ENCODE measurements at places on chromosomes 2 and 18.

- peak; percentile 42 for DNase-seq
These were observed 1.3 kb downstream of the BCL2 start for GRCh38 chr18:63317982-63318888.

DNA sequence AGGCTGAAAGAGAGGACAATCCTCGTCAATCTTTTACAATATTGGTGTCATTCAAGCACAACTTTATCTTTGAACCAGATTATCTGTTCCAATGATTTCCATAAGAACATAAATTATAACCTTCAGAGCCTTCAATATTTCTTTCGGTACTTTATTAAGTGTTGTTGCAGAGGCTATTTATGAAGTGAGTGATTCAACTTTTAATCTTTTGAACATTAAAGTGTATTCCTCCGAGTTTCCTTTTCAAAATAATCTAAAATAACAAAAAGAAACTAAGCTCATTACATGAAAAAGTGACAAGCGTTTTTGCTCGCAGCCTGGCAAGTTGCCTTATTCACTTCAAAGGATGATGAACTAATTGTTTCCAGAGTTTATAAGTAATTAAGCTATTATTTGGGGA lies 149.0 kb downstream of the MEIS1 start:
- DNase-seq: no peak

GRCh38 chr18:39770399-39770798 lies 2184.6 kb upstream of the PIK3C3 start:
- no peak for DNase-seq

DNA sequence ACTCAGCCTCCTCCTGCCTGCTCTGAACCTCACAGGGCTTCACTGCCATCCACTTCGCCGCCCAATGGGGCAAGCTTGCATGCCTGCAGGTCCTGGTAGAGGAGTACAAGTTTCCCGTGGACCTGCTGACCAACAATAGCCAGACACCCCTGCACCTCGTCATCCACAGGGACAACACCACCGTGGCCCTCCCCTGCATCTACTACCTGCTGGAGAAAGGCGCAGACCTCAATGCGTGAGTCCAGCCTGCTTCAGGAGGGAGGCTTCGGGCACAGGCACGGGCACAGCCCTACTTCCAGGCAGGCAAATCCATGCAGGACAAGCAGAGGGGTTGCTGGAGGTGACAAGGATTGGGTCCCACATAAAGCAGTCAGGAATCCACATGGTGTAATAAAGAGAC lies 1.2 kb downstream of the ANKRD53 start:
- no peak for DNase-seq

- no peak for DNase-seq
These were observed 39.1 kb downstream of the FBXO11 start for GRCh38 chr2:47867205-47867604.

GRCh38 chr2:20434588-20435294 lies 12.1 kb upstream of the RHOB start:
- DNase-seq: no peak

DNA sequence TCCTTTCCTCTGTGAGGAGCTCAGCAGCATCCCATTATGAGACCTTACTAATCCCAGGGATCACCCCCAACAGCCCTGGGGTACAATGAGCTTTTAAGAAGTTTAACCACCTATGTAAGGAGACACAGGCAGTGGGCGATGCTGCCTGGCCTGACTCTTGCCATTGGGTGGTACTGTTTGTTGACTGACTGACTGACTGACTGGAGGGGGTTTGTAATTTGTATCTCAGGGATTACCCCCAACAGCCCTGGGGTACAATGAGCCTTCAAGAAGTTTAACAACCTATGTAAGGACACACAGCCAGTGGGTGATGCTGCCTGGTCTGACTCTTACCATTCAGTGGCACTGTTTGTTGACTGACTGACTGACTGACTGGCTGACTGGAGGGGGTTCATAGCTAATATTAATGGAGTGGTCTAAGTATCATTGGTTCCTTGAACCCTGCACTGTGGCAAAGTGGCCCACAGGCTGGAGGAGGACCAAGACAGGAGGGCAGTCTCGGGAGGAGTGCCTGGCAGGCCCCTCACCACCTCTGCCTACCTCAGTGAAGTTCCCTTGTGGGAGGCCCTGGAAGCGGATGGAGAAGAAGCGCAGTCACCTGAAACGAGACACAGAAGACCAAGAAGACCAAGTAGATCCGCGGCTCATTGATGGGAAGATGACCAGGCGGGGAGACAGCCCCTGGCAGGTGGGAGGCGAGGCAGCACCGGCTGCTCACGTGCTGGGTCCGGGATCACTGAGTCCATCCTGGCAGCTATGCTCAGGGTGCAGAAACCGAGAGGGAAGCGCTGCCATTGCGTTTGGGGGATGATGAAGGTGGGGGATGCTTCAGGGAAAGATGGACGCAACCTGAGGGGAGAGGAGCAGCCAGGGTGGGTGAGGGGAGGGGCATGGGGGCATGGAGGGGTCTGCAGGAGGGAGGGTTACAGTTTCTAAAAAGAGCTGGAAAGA lies 7.6 kb downstream of the PROC start:
- no peak for DNase-seq

DNA sequence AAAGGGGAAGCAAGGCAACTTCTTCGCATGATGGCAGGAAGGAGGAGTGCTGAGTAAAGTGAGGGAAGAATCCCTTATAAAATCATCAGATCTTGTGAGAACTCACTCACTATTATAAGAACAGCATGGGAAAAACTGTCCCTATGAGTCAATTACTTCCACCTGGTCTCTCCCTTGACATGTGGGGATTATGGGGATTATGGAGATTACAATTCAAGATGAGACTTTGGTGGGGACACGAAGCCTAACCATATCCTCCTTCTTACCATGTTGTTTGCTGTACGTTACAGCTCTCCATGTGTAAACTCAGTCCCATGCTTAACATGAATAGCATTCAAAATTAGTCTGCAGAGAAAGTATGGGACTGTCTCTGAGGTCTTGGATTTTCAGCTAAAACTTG lies 1096.8 kb upstream of the ACVR2A start:
- no peak for DNase-seq

DNA sequence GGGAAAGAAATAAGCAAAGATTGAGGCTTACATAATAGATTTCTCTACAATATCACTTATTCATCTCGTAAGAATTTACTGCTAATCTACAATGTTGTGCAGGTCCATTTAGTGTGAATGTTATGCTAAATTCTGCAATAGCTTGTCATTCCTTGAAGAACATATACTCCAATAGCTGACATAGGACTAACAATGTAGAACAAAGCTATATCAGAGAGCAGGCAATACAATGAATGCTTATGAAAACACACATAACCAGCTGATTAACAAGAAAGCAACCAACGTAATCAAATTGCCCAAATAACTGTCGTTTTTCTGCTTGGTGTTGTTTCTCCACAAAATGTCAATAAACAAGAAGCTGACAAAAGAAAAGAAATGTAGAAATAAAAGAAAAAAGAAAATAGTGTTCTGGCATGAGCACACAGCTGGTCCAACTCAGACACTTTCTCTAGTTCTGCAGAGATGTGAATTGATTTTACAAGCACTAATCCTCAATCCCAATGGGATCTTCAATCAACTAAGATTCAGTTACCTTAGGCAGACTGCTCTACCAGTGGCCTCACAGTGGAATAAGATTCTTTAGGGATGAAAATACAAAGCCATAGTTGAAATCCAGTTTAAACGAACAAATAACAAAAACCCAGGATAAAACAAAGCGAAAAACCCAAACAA lies 1024.7 kb upstream of the PIK3C3 start:
- no peak for DNase-seq

- DNase-seq: no peak
These were observed 184.9 kb upstream of the PARD3B start for GRCh38 chr2:204360218-204361007.

- DNase-seq: no peak
These were observed 24.6 kb downstream of the DYTN start for GRCh38 chr2:206693399-206694137.
